Glutamatergic neuron (in vitro differentiated cells): ENCODE measurements at places on chromosomes 7 and 10. TPM values are rescaled to one million over a fixed set of nuclear protein-coding genes. Genes with fewer than 3 reads are reported as not detected.

The TMEM225B gene
- 0.66 TPM for total RNA-seq

DNA sequence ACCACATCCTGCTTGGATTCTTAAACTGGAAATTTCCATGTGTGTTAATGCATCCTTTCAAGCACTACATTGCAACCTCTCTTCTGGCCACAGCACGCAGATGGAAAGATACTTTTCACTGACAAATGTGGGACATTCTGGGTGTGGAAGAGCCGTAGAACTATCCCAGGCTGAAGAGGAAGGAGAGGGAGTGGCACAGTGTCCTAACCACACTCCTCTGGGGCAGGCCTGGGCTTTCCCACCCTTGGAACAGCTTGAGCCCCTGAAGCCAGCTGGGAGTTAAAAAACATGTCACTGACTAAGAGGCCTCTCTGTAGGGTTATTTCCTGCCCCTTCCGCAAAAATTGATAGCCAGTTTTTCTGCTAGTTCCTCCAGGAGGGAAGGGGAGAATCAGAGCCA, 34.0 kb upstream of the DNMBP start:
- H3K4me1 ChIP-seq: peaks cover 12% of the 10 kb centered on the region
- no peaks in the 10 kb centered on the region for H3K36me3 ChIP-seq
- peaks cover 4% of the 10 kb centered on the region for H3K27me3 ChIP-seq
- peak overlapping the region; percentile 41 for H3K27ac ChIP-seq
- H3K4me3 ChIP-seq: no peak overlapping the region

- H3K27me3 ChIP-seq: no peaks in the 10 kb centered on the region
- H3K4me1 ChIP-seq: no peaks in the 10 kb centered on the region
- H3K36me3 ChIP-seq: no peaks in the 10 kb centered on the region
- H3K4me3 ChIP-seq: no peak overlapping the region
These were observed 22.7 kb downstream of the PITRM1 start for GRCh38 chr10:3149918-3150317.

The ZNF736 gene
- 9.6 TPM for total RNA-seq

DNA sequence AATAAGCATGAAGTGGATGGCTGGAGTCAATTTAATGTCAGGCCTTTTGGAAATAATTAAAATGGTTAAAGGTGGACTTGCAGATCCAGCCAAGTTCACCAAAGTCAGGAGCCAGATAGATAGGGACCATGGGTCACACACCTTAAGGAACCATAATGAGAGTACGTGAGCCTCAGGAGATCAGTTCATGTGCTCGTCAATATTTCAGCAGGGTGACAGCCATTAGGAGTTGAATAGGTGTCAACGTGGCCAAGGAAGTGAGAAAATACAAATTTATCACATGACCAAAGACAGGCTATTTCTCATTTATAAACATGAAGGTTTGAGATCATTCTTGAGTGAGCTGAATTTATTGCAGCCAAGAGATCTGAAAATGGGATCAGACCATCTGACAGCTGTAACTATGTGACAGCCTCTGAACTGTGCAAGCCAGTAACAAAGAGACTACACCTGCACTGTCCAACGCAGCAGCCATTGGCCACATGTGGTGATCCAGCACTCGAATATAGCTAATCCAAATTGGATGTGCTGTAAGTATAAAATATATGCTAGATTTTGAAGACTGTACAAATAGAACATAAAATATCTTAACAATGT, 249.7 kb upstream of the PTN start:
- no peak overlapping the region for H3K27ac ChIP-seq
- no peak overlapping the region for H3K4me3 ChIP-seq
- H3K27me3 ChIP-seq: no peaks in the 10 kb centered on the region
